A549 treated with DMSO at 1 μM for 4 hours (cell line): ENCODE measurements at places on chromosomes 5 and 9. TPM values are rescaled to one million over a fixed set of nuclear protein-coding genes. Genes with fewer than 3 reads are reported as not detected.

SPATA31D4 gene
- total RNA-seq, result not detected in 5 replicates

PCDHGB3 gene
- 0.19 to 0.37 TPM (median 0.31 TPM) in 5 replicates for total RNA-seq

TPRN gene
- total RNA-seq, result 6.0 to 10.7 TPM (median 9.6 TPM) in 5 replicates

BRINP1 gene
- 0.15 to 0.26 TPM (median 0.17 TPM) in 5 replicates for total RNA-seq

SPATA24 gene
- 4.4 to 6.3 TPM (median 5.4 TPM) in 5 replicates for total RNA-seq

FBP1 gene
- 0.09 TPM in 1 of 5 replicates, not detected in the others for total RNA-seq

SEMA6A gene
- total RNA-seq, result 0.05 to 0.31 TPM (median 0.17 TPM) in 5 replicates

MYOT gene
- not detected in 5 replicates for total RNA-seq

RASGEF1C gene
- 0.07 to 0.18 TPM (median 0.14 TPM) in 4 of 5 replicates, not detected in the other for total RNA-seq

LCN10 gene
- not detected in 5 replicates for total RNA-seq

ADAMTS13 gene
- total RNA-seq, result 0.49 to 0.82 TPM (median 0.52 TPM) in 5 replicates

FGF18 gene
- 0.30 to 0.71 TPM (median 0.34 TPM) in 5 replicates for total RNA-seq

ALDH1A1 gene
- 4,424 to 5,975 TPM (median 5,388 TPM) in 5 replicates for total RNA-seq

PCA3 gene
- not detected in 5 replicates for total RNA-seq

PRRC1 gene
- total RNA-seq, result 45.4 to 59.9 TPM (median 53.1 TPM) in 5 replicates

ZFP37 gene
- total RNA-seq, result 1.3 to 1.9 TPM (median 1.8 TPM) in 5 replicates

PIP5K1B gene
- total RNA-seq, result 0.10 TPM in 1 of 5 replicates, not detected in the others

GCNT4 gene
- 0.38 to 0.58 TPM (median 0.54 TPM) in 5 replicates for total RNA-seq

UNC5A gene
- total RNA-seq, result 0.12 to 0.37 TPM (median 0.27 TPM) in 5 replicates
